ENCODE measurements at places on chromosomes 16 and 17.

GRCh38 chr17:8475227-8475626 is 39.5 kb downstream of the NDEL1 start:
- DNase-seq, result no peak

DNA sequence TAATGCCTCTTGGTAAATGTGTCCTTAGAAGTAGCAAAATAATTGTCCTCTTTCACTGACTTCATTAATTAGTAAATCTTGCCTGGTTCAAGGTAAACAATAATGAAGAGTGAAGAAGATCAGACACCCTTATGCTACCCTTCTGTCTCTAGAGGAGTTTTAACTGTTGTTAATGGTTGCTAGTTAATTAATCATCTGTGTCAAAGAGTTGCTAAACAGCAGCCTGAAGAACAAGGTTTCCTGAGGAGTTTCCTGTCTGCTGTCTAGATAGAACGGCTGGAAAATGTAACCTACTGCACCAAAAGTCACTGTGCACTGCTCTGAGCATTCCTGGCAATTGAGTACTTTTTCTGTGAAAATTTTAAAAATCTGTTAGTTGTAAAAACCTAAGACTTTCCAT is 131.3 kb downstream of the NLK start:
- DNase-seq, result no peak

DNA sequence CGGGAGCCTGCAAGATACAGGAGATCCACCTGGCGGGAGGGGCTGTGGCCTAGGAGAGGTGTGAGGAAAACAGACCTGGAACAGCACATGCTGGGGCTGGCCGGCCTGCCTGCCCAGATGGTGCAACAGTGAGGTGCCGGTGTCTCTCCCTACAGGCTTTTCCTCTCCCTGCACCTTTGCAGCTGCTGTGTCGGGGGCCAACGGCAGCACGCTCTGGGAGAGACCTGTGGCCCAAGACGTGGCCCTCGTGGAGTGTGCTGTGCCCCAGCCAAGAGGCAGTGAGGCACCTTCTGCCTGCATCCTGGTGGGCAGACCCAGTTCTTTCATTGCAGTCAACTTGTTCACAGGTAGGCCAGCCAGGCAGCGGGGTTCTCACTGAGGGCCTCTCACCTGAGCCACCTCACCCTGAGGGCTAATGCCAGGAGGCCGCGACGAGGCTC is 15.9 kb downstream of the RGS11 start:
- DNase-seq, result no peak

DNA sequence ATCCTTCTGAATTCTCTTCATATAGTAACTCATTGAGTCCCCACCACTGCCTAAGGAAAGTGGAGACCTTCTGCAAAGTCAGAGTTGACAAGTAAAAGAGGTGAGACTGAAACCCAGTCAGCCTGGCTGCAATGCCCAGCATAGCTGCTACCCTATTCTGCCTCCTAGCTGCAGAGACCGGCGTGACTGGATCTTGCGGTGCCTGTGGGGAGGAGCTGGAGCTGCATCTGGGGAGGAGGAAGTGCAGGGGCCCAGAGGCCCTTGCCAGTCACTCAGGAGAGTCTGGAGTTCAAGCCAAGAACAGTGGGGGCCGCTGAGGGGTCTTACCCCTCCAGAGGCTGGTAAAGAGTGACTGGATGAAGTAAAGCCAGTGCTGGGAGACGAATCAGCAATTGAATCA is 35.0 kb upstream of the ZNF423 start:
- no peak for DNase-seq

DNA sequence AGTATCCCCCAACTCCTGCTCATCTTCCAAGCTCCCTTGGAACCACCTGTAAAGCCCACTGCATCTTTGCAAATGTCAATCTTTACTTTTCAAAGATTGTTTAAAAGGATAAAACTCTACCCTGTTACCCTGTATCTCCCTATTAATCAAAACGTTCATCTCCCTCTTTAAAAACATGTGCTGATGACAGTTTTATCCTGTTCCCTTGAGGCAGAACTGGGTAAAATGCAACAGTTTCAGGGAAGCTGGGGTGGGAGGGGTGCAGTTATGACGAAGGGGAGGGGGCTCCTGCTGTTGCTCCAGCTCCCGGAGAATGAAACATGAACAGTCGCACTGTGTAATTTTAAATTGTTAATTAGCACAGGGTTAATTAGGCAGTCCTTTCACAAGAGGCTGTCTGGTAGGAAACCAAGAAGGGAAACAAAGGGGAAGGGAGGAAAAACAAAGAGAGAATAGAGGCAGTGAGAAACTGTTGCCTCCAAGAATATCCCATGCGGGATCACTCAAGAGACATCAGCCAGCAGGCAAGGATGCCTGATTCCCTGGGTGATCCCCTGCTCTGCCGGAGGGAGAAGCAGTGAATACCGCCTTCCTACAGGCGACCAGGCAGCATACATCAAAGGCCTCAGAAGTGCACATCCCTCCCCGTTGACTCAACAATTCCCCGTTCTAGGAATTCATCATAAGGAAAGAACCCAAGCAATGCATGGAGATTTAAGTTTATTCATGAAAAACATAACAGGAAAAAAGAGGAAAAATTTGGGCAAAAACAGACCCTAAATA is 84.2 kb downstream of the ZFHX3 start:
- DNase-seq, result no peak

DNA sequence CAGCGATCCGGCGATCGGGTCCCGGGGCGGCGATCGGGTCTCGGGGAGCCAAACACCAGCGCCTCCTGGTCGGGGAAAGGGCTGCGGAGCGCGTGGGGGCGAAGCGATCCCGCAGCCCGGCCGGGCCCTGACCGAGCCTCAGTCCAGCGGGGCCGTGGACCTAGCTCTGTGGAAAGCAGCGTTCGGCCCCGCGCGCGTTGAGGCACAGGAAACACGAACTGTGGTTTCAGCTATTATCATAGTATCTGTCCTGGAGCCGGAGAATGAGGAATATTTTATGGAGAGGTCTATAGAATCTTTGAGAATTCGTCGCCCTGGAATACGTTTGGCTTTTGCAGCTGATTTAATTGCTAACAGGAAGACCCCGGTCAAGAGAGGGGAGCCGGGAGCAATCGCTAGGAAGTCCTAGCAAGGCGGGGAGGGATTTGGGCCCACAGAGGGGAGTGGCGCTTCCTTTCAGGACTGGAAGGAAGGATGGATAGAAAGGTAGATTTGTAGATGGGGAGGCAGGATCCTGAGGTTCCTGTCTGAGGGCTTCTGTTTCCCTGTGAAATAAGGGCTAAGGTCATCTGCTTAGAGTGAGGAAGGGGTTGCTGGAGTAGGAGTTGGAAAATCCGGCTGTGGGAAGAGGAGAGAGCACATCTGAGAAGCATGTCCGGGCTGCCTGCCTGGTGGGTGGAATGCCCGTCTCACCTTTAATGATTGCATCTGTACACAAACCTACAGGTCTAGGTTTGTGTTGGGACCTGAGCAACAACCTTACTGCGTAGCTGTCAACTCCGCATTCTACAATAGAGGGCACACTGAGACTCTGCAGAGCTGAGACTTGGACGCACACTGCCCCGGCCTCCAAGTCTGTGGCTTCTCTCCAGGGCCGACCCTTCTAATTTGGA is 770 bp downstream of the CCNF start:
- DNase-seq, result no peak

GRCh38 chr17:49899191-49899485 is 51.3 kb upstream of the TAC4 start:
- DNase-seq, result no peak

GRCh38 chr16:69706975-69707340 is 19.4 kb downstream of the NQO1 start:
- DNase-seq, result no peak

DNA sequence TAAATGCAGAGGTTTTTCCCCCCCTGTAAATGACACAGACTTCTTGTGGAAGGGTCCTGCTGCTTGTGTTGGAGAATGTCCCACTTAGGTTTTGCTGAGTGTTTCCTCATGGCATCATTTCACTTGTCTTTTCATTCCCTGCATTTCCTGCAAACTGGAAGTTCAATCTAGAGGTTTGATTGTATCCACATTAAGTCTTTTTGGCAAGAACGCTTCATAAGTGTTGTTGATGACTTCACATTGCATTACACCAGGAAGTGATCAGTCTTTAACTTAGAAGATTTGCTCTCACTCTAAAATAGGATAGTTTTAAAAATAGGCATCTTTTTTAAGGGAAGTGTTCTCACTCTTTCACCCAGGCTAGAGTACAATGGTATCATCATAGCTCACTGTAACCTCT is 67.2 kb downstream of the RPTOR start:
- no peak for DNase-seq

- DNase-seq, result no peak
These were observed 5.3 kb downstream of the ERN1 start for GRCh38 chr17:64124609-64125008.
